Kidney (tissue), 22 donors: ENCODE measurements at places on chromosomes 6 and 20. TPM values are rescaled to one million over a fixed set of nuclear protein-coding genes. Genes with fewer than 3 reads are reported as not detected.
A peak's percentile ranks its signal among the peaks of the same experiment; 100 is the strongest.

- peak; percentile 62 for DNase-seq
Measured at GRCh38 chr6:169957351-169957963, 206.0 kb downstream of the ERMARD start.

DNA sequence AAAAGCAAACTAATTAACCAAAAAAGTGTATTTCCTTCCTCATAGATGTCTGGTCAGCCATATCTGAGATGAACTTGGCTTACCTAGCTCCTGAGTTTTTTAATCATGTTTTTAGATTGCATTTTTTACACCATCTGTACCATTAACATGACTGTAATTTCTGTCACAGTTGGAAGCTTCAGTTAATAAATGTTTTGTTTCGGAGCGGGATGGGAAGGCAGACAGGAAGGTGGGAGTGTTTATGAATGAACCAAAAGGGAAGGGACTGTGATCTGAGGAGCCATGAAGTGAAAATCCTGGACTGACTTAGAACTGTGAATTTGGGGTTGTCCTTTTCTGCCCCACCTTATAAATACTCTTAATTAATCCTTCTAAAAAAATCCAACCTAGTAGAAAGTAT, 445.6 kb upstream of the SOX4 start:
- peak; percentile 58 for DNase-seq

DNA sequence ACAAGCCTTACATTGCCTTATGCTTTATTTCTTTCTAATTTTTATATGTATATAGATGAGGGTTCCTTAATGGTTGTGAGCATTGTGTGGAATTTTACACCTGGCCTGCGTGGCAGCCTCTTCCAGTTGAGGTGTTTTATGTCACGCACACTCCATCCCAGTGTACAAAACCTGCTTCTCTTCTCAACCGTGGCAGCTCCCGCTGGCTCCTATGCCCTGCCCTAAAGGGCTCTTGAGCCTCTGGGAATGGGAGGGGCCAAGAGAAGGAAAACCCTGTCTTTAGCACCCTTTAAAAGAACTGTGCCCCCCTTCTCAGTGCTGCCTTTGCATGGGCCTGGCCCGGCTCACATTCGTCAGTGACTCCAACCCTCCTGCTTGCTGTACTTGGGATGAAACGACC, 4.3 kb upstream of the DNAJC5 start:
- no peak for DNase-seq

DNA sequence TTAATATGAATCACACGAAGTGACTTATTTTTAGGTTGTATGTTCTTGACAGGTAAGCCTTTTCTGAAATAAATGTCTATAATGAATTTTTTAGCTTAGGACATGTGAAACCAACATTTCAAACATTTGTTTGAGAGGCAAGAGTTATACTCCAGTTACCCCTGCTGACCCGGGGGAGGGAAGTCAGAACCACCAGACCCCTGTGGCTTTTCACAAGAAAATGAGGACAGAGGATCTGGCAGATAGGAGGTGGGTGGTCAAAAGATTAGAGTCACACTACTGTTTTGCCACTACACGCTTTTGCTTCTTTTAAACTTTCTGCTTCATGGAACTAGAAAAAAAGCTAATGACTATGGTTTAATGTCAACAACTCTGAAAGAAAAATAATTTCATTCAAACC, 27.5 kb upstream of the ADGRF4 start:
- no peak for DNase-seq

DNA sequence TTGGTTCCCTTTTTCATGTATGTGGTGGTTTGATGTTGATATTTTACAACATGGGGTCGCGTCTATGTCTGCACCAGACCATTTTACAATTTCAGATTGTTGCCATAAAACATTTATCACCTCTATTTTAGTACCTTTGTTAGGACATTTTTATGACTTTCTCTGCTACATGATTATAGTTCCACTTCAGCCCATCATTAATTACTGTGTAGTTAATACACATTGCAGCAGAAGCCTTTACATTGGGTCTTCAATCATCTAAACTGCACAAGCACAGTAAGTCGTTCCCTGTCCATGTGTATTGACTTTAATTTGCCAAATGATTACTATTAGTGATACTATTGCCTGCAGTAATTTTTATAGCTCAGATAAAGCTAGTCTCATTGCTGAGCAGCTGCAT, 15.7 kb upstream of the TMEM217 start:
- no peak for DNase-seq

- DNase-seq: no peak
Measured at GRCh38 chr6:166655251-166655650, 28.2 kb upstream of the RPS6KA2 start.

- DNase-seq: peak; percentile 84
Measured at GRCh38 chr6:17987697-17988421, 424 bp upstream of the KIF13A start.

GRCh38 chr6:1554476-1555310, 55.0 kb upstream of the FOXC1 start:
- DNase-seq: peak; percentile 56

DNA sequence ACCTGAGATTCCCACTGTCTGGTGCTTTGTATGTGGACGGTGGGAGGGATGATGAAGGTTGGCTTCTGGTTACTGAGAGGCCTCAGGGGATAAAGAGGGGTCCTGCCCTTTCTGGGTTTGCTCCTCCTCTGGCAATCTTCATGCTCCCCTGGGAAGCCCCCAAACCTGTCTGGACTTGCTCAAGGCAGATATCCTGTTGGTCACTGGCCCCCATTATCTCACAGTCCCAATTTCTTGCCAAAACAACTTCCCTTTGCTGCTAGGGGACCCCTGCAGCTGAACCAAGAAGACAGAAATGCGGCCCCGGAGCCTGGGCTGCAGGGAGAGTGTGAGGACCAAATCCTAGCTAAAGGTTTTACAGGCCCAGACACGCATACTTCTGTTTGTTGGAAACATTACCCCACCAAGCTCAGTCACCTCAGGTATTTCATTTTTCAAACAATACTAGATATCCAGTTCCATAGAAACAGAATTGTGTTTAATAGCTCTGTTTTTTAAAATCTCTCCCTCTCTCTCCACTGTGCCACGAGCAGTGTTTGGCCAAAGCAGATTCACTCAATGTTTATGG, 63.4 kb upstream of the MRPS10 start:
- no peak for DNase-seq

GRCh38 chr6:130908188-130908587, 81.0 kb downstream of the SMLR1 start:
- DNase-seq: no peak

GRCh38 chr20:51955756-51956155, 153.4 kb upstream of the SALL4 start:
- DNase-seq: no peak

- no peak for DNase-seq
Measured at GRCh38 chr6:69279805-69280204, 517.0 kb downstream of the LMBRD1 start.

Gene C6orf58
- total RNA-seq: not detected

Gene BANF2
- not detected for total RNA-seq
